ENCODE measurements at places on chromosomes 3 and 15. TPM values are rescaled to one million over a fixed set of nuclear protein-coding genes. Genes with fewer than 3 reads are reported as not detected.

OSTN gene
- under 0.01 TPM for total RNA-seq

TICRR gene
- 0.88 TPM for total RNA-seq

TIMP4 gene
- total RNA-seq = 2.4 TPM

- DNase-seq = peak; percentile 93
- H3K4me1 ChIP-seq = peaks cover 32% of the 10 kb centered on the region
- H3K27ac ChIP-seq = no peak overlapping the region
- H3K4me3 ChIP-seq = peak overlapping the region; percentile 2
- H3K27me3 ChIP-seq = no peaks in the 10 kb centered on the region
Measured at GRCh38 chr15:40092256-40092978, 16.3 kb downstream of the BMF start.

DNA sequence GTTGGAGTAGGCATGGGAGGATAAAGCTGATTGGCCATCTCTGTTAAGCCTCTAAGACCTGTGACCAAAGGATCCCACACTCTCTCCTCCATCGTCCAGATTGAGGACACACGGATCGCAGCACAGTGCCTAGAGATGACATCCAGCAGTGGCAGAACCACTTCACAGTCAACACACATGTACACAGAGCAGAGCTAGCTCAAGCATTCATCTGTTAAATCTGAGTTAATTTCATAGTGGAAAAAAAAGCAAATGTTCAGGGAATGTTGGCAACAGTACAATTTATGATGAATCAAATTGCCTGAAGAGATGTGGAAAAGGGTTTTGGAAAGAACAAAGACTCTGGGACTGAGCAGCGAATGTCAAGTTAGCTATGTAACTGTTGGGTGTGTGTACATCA, 108.1 kb upstream of the PLAAT1 start:
- H3K4me1 ChIP-seq = no peaks in the 10 kb centered on the region
- no peak overlapping the region for H3K4me3 ChIP-seq
- no peak overlapping the region for H3K27ac ChIP-seq
- no peak for DNase-seq
- no peaks in the 10 kb centered on the region for H3K27me3 ChIP-seq

DNA sequence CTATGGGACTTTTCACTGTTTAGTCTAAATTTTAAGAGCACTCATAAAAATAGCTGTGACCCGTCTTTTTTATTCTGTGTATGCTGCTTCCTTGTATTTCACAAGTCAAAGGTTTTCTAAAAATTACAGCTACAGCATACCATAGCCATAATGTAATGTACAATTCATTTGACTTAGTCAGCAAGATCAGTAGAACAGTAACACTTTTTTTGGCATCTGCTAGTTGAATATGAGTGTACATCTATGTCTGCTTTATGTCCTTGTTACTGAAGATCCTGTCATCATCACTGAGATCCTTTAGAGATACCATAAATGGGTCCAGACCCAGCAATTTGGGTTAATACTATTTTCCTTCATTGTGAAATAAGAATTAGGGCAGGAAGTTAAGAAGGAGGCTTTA, 42.2 kb downstream of the CMSS1 start:
- no peak overlapping the region for H3K4me3 ChIP-seq
- H3K36me3 ChIP-seq = peaks cover 27% of the 10 kb centered on the region
- H3K27ac ChIP-seq = peak overlapping the region; percentile 89

DNA sequence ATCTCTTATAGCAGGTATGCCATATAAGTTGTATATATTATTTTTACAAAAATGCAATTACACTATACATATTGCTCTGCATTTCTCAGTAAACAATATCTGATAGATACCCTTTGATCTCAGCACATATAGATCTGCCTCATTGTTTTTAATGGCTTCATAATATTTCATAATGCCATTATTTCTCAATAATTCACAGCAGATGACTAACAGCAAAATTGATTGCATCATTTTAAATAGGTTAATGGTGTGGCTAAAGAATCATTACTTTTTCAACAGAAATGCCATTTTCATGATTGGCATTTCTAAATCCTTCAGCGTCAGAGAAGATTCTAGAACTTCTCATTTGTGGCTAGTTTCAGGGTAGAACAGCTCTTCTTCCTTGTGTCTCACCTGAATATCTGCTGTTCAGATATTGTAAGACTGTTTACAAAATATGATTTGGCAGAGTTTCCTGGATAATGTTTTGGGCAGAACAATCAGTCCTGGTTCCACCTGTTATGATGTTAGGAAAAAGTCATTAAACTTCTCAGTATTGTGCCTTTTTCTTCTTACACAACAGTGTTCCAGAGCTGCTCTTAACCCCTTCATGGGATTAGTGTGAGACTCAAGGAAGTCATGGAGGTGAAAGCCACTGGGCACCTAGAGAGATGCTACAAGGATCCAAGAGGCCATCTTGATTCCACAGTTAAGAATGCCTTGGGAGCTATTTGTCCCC, 397.6 kb upstream of the THBS1 start:
- no peaks in the 10 kb centered on the region for H3K36me3 ChIP-seq
- no peak for DNase-seq
- no peak overlapping the region for H3K4me3 ChIP-seq
- peaks cover 38% of the 10 kb centered on the region for H3K4me1 ChIP-seq
- no peaks in the 10 kb centered on the region for H3K27me3 ChIP-seq

DNA sequence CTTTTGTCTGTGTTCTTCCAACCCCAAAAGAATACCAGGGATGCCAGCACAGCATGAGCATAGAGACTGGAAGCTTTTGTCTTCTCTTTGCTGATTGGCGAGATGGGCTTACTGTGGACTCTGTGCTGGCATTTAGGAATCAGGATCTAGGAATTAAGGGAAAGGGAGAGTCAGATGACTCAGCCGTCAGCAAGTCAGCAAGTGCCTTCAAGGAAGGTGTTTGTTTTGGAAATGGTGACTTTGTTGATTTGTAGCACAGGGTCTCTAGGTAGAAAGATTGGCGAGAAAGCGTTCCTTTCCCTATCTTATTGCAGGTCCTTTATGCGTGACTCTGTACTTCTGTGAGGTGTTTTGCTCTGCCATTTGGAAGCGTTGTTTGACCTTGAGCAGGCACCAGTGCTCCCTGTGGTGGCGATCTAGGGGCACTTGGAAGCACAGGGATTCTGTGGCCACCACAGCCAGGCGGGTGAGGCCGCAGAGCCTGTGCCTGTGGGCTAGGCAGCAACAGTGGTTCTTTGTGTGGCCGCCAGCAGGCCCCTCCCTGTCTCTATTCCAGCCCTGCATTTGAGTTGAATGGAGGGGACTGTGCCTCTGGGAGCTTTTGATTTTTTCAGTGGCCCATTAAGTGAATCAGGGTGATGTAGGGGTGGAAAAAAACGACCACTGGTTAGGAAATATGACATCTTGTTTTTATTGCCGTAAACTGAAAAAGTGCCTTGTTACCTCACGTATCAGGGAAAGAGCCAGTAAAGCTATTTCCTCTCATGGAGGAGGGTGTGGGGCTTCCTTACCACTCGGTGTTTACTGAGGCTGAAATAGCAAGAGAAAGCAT, 19.0 kb downstream of the FAN1 start:
- H3K27me3 ChIP-seq = no peaks in the 10 kb centered on the region
- H3K36me3 ChIP-seq = peaks cover 66% of the 10 kb centered on the region
- peak; percentile 81 for DNase-seq
- H3K4me1 ChIP-seq = peaks cover 17% of the 10 kb centered on the region
- no peak overlapping the region for H3K4me3 ChIP-seq
- H3K27ac ChIP-seq = no peak overlapping the region

GRCh38 chr3:18556503-18557135, 131.5 kb upstream of the SATB1 start:
- H3K4me1 ChIP-seq = no peaks in the 10 kb centered on the region
- H3K27me3 ChIP-seq = no peaks in the 10 kb centered on the region
- no peak for DNase-seq
- H3K27ac ChIP-seq = no peak overlapping the region
- no peaks in the 10 kb centered on the region for H3K36me3 ChIP-seq

- no peak for DNase-seq
- peaks cover 18% of the 10 kb centered on the region for H3K36me3 ChIP-seq
- H3K27ac ChIP-seq = peak overlapping the region; percentile 33
- H3K4me3 ChIP-seq = no peak overlapping the region
Measured at GRCh38 chr15:80173022-80173759, 20.4 kb downstream of the FAH start.

GRCh38 chr3:108472001-108472591, 38.3 kb downstream of the MYH15 start:
- no peaks in the 10 kb centered on the region for H3K36me3 ChIP-seq
- H3K27ac ChIP-seq = peak overlapping the region; percentile 55
- peak overlapping the region; percentile 21 for H3K4me3 ChIP-seq
- peak; percentile 77 for DNase-seq

- no peaks in the 10 kb centered on the region for H3K4me1 ChIP-seq
- no peaks in the 10 kb centered on the region for H3K27me3 ChIP-seq
- no peak overlapping the region for H3K27ac ChIP-seq
- H3K4me3 ChIP-seq = no peak overlapping the region
- no peaks in the 10 kb centered on the region for H3K36me3 ChIP-seq
- no peak for DNase-seq
Measured at GRCh38 chr3:139830817-139831216, 104.2 kb upstream of the CLSTN2 start.
